GM12878 (cell line): ENCODE measurements at places on chromosomes 2 and 18.

DNA sequence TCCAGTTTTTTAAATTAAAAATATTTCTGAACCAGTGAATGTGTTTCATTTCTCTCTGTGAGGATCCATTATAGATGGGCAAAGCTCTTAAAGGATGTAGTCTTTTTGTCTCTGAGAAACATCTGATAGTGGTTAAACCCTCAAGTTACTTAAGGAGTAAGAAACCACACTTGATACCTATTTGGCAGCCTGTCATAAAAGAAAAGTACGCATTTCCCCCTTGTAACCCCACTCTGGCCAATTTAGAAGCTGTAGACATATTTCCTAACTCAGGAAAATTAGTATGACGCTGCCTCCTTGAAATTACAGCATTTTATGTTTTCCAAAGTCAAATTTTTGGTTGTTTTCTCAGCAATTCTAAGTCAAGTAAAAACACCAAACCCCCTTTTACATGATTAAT, 2.0 kb downstream of the STAT4 start:
- DNase-seq, result no peak

GRCh38 chr18:40347261-40347660, 1607.8 kb upstream of the PIK3C3 start:
- DNase-seq, result no peak

DNA sequence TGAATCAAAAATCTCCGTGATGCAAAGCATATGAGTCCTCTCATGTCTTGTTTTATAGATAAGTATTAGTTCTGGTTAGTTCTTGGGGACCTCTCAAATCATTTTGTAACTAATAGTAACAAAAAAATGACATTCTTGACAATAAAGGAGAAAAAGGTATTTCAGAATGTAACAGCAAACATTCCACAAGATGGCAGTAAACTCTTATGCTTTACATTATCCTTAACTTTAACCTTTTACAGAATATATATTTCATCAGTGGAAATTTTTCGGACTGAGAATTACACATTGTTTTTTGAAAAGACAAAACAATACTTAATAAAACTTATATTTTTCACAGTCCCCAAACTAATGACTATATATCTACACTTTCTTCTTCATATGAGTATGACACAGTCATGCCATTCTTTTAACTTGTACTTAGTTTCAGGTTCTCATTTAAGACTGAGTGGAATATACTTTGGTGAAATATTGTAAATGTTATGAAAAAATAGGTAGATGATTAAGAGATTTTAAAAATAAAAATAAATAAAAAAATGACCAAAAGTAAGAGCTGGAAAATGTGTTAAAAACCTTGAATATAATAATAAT, 142.9 kb upstream of the NXPH2 start:
- no peak for DNase-seq

DNA sequence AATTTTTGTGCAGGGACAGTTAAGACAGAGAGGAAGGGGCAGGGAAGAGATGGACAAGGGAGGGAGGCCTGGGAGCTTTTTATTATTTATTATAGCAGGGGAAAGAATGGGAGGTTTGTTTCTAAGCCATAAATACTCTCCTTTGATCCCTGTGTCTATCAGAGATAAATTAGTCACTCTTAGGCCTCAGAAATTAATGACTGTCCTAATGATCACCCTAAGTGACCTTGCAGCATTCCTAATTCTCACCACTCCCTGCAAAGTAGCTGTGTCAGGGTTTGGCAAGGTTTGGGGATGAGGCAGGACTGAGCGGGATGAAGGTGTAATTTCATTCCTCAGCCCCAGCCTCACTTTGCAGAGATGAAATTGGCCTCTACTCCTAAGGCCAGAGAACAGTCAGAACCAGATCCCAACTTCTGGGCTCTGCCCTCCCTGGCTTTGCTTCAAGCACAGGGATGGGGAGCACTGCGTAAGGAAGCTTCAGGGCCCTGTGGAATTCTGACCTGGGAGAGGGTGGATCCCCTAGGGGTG, 95.0 kb downstream of the TMEM17 start:
- DNase-seq, result no peak

DNA sequence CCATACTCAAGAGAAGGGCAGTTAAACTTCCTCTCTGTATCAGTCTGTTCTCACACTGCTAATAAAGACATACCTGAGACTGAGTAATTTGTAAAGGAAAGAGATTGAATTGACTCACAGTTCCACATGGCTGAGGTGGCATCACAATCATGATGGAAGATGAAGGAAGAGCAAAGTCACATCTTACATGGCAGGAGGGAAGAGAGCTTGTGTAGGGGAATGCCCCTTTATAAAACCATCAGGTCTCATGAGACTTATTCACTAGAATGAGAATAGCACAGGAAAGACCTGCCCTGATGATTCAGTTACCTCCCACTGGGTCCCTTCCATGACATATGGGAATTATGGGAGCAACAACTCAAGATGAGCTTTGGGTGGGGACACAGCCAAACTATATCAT, 1.4 kb upstream of the IL36B start:
- DNase-seq, result no peak

GRCh38 chr2:3399829-3400228, 20.3 kb downstream of the TRAPPC12 start:
- no peak for DNase-seq

DNA sequence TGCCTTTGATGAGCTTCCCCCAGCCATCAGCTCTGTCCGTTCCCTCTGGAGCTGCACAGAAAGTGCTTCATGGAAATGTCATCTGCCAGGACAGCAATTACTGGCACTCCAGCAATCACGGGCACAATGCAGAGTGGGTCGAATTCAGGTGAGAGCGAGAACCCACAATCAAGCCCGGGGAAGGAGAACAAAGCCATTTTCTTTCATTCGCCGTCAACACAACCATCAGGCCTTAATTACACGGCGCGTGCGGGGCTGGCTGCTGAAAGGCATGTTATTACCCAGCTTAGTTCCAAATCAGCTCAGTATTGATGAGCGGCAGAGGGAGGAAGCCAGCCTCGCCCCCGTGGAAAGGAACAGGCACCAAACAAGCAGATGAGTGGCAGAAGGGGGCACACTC, 143.9 kb downstream of the MYT1L start:
- DNase-seq, result no peak

DNA sequence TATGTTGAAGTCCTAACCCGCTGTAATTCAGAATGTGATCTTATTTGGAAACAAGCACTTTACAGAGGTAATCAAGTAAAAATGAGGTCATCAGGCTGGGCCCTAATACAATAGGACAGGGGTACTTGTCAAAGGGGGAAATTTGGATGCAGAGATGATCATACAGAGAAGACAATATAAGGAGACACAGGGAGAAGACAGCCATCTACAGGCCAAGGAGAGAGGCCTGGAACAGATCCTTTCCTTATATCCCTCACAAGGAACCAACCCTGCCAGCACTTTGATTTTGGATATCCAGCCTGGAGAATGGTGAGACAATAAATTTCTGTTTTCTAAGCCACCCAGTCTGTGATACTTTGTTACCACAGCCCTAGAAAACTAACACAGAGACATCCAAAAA, 104.3 kb downstream of the METTL4 start:
- DNase-seq, result no peak

DNA sequence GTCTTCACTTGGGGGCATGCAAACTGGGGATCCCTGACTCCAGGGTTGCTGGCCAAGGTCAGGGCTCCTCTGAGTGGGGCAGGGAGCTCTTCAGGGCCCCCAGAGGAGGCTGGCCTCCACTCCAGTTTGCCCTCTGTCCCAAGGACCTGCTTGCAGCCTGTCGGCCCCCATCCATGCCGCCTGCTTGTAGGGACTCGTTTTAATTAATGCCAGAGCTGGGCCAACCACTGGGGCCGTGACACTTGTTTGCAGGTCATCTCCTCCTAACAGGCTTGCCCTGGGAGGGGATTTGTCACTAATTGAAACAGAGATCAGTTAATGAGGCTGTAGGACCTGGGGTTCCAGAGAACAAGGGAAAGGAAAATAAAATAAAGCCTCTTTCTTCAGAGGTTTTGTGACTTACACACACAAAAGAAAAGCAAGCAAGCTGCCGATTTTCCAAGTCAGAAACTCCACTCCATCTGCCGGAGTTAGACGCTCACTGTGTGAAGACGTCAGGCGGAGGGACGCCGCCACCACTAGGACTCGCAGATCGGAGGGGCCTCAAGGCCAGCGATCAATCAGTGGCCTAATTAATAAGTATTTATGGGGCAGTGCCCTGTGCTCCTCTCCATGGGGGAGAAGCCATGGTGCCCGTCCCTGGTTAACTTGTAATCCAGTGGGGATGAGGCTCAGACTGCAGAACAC, 75.9 kb downstream of the SFXN5 start:
- no peak for DNase-seq

DNA sequence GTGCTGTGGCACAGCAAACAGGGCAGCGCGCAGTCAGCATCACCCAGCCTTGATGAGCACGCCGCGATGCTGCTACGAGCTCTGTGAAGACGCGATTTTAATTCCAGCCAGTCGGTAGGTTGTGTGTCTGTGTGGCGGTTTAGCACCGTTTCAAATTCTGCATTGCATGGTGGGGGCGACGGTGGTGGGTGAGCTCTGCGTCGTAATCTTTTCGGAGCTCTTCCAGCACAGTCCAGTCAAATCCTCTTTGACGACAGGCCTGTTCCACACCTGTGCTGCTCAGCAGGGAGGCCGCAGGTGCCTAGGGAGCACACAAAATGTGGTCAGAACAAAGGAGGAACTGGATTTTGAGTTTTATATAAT, 8.6 kb downstream of the ALLC start:
- DNase-seq, result no peak

GRCh38 chr18:79506191-79507075, 110.7 kb downstream of the NFATC1 start:
- DNase-seq, result no peak

DNA sequence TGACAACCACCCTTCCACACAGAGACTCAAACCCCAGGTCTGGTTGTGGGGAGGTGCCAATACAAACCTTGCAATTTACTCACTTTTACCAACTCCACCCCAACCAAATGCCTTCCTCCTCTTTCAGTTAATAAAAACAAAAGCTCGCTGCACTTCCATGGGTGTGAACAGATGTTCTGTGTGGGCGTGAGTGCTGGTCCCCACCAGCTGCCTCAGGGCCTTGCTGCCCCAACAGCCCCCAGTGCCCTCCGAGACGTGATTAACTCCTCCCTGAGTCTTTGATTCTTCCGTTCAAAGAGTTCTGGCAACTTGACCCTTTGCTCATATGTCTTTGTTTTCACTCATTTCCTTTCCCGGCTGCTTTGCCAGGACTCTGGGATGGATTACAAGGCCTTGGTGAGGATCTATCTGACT, 258.9 kb upstream of the CXCR4 start:
- no peak for DNase-seq

- no peak for DNase-seq
Measured at GRCh38 chr18:62710417-62710816, 4.9 kb upstream of the PHLPP1 start.

GRCh38 chr2:157440404-157441071, 3.4 kb downstream of the CYTIP start:
- DNase-seq, result no peak

- no peak for DNase-seq
Measured at GRCh38 chr2:127623388-127624319, 22.3 kb upstream of the GPR17 start.

DNA sequence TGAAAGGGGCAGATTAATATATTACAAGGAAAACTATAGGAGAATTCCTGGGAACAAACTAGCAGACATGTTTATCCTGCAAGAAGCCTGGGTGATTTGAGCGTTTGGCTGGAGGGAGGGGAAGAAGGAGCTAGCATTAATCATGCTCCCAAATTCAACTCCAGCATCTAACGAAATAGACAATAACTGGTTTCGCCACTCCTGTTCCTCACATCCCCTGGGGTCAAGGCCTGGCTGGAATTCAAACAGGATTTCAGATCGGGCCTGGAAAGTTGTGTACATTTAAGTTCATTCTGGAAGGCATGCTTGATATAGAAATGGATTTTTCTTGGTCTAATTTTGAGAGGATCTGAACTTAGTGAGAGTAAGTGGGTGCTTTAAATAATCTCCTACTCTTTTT, 126.1 kb upstream of the CTAGE1 start:
- DNase-seq, result no peak

GRCh38 chr2:172925600-172925999, 150.0 kb upstream of the MAP3K20 start:
- no peak for DNase-seq

DNA sequence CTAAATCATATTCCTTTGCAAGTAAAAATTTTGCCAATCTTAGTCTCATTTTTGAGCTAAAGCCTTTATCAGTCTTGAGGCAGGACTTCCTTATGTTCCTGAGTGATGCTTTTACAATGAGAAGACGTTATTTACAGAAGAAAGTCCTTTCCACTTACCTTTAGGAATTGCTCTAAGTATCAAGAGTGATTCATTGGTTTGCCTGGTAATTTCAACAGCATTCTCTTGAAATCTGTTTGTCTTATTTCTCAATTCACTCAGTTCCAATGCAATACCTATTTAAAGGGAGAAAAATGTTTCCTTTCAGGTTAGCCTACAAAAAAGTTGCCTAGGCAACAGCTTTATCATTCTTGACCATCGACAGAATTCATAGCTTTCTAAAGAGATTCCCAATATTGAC, 137.2 kb downstream of the LAMA1 start:
- DNase-seq, result no peak

GRCh38 chr2:69724540-69725159, 17.3 kb upstream of the ANXA4 start:
- DNase-seq, result no peak

- DNase-seq, result no peak
Measured at GRCh38 chr2:207746131-207746530, 23.6 kb downstream of the FZD5 start.
